ENCODE measurements at places on chromosomes 13 and 19. TPM values are rescaled to one million over a fixed set of nuclear protein-coding genes. Genes with fewer than 3 reads are reported as not detected.

ZNF135 gene
- polyA plus RNA-seq = 29.9 TPM

DNA sequence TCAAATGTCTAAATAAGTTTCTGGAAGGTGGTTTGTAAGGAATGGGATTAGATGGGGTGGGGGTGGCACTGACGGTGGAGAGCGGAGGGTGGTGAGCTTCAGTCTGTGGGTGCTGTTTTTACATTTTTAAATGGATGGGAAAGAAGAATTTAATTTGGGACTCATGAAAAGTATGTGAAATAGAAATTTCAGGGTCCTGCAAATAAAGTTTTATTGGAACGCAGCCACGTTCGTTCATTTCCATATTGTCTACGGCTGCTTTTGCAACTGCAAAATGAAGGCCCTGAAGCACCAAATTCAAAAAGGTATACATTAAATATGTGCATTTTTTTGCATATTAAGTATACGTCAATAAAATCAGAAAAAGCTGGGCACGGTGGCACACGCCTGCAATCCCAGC lies 9.9 kb downstream of the KANK2 start:
- DNase-seq = no peak

GRCh38 chr13:20227288-20227687 lies 4.8 kb downstream of the GJB6 start:
- no peak for DNase-seq

SAMD4B gene
- polyA plus RNA-seq = 124 TPM

DNA sequence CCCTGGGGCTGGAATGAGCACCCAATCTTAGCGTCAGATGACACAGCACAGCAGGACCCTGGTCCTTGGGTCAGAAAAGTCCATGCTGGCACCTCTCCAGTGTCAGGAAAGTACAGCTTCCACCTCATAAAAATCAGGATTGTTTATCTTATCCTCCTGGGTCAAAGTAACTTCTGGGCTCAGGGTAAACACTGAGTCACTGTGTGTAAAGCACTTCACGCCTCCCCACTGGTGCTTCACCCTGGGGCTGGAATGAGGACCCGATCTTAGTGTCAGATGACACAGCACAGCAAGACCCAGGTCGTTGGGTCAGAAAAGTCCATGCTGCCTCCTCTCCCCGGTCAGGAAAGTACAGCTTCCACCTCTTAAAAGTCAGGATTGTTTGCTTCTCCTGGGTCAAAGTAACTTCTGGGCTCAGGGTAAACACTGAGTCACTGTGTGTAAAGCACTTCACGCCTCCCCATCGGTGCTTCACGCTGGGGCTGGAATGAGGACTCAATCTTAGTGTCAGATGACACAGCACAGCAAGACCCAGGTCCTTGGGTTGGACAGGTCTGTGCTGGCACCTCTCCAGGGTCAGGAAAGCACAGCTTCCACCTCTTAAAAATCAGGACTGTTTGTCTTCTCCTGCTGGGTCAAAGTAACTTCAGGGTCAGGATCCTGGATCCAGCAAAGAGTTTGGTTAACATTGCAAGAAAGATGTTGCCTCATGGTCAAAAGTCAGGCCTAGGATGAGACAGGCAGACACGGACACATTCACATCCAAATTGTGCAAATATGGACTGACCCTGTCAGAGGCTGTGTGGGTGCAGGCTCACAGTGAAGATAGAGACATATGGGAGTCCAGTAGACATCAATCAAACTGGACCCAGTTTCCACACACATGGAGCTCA lies 39.2 kb upstream of the CYP2A7 start:
- DNase-seq = no peak

DNA sequence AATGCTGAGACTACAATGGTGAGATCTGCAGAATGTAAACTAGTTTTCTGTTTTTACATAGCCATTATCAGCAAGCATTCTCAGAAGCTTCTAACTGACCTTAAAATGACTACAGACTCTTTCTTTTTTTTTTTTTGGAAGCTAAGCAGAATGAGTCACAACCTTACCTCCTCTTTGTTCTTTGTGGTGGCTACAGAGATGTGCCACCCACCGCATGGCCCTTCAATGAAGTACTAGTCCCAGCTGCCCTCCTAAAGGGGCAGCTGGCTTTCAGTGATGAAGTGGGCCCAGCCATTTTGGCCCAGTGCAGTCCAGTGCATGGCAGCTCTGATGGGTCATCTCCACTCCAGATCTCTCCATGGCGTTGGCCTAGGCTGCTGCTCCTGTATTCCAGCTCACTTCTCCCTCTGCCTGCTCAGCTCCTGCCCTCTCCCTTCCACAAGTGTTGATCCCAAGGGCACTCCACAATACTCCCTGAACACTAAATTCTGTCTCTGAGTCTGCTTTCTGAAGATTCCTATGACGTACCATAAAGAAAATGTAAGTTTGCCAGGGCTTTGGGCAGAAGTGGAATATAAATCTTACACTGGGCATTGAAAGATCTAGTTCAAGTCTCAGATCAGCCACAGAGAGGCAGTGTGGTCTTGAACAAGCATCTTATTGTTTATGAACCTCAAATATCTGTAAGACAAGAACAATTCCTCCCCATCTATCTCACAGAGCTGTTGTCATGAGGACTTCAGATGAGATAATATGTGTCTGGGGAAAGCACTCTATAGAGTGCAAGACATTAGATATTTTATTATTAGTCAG lies 85.6 kb downstream of the RXFP2 start:
- no peak for DNase-seq

GRCh38 chr19:5083547-5083965 lies 114.6 kb downstream of the KDM4B start:
- no peak for DNase-seq

GRCh38 chr13:75947448-75947847 lies 311.3 kb downstream of the LMO7 start:
- DNase-seq = no peak

KRTDAP gene
- 0.48 TPM for polyA plus RNA-seq

DNA sequence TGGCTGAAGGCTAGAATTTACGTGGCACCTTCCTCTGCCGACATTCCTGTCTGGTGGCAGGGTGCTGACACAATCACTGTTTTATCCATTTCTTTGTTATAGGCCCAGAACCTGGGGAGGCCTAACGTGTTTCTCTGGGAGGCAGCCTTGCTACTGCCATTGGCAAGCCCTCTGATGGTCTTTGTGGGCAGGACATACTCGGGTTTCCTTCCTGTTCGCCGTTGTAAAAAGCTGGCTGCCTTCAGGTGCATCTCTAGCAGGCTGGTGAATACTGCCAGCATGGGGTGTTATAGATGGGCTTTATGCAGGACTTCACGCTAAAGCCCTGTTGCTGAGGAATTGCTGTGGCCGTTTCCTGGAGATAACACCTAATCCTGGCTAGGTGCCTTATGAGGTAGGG lies 28.1 kb downstream of the B3GLCT start:
- no peak for DNase-seq

CABP5 gene
- polyA plus RNA-seq = not detected

ACP7 gene
- polyA plus RNA-seq = 0.29 TPM

GRCh38 chr19:18167975-18168645 lies 5.5 kb upstream of the IFI30 start:
- no peak for DNase-seq

GRCh38 chr19:45864629-45865082 lies 530 bp downstream of the FOXA3 start:
- DNase-seq = no peak

GRCh38 chr13:22187329-22187728 lies 516.5 kb downstream of the FGF9 start:
- no peak for DNase-seq

DNA sequence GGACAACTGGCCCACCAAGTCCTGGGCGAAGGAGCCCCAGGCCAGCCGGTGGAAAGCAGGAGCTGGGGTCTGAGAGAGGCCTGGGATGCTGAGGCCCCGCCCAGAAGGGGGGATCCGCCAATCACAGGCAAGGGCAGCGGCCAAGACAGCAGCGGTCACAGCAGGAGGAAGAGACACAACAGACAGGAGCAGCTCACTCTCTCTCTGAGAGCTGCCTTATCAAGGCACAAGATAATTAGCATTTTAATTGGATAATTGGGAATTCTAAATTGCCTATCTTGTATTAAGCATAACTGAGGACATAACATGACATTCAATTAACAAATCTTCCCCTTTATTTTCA lies 46.2 kb downstream of the CEBPG start:
- no peak for DNase-seq

SIGLEC7 gene
- polyA plus RNA-seq = 0.43 TPM

WDR83 gene
- 27.8 TPM for polyA plus RNA-seq

GRCh38 chr13:53873558-53873957 lies 844.9 kb downstream of the OLFM4 start:
- DNase-seq = no peak

HCN2 gene
- polyA plus RNA-seq = 0.27 TPM

DNA sequence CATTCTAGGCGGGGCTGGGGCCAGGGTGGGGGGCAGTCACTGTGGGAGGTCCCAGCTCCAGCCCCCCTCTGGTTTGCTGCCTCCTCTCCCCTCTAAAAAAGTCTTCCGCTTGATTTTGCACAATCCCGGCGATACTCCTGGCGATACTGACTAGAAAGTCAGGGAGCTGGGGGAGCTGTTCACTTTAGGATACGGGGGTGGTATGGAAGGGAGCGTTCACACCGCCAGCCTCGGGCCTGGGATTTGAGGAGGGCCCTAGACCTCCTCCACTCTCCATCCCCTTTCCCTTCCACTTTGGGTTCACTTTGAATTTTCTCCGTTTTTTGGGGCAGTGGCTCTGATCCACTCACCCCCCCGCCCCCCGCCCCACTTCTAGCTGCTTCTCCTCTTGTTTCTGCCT lies 35.0 kb downstream of the KEAP1 start:
- DNase-seq = no peak

SIGLEC5 gene
- polyA plus RNA-seq = 0.26 TPM

GRCh38 chr13:40060296-40061007 lies 405.0 kb downstream of the COG6 start:
- no peak for DNase-seq

- DNase-seq = no peak
These were observed 3.8 kb upstream of the ZNF626 start for GRCh38 chr19:20664901-20665781.

SRRM5 gene
- polyA plus RNA-seq = 0.48 TPM

DNA sequence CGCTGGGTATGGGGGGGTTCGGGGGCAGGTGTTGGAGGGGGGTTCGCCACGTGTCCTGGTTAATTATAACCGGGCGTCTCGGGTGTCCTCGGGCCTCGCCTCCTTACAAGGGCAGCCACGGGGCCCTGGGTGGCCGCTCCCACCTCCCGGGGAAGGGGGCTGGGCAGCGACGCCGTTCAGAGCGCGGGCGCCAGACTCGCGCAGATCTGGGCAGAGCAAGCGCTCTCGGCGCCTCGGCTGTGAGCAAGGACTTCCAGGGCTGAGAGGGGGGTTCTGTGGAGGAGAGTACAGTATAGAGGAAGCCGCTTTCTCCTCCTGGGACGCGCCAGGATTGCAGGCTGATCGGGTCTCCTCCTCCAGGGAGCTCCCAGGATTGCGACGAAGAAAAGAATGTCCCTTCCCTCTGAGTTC lies 1.0 kb upstream of the CKM start:
- no peak for DNase-seq

SIAH3 gene
- polyA plus RNA-seq = 0.89 TPM

DNA sequence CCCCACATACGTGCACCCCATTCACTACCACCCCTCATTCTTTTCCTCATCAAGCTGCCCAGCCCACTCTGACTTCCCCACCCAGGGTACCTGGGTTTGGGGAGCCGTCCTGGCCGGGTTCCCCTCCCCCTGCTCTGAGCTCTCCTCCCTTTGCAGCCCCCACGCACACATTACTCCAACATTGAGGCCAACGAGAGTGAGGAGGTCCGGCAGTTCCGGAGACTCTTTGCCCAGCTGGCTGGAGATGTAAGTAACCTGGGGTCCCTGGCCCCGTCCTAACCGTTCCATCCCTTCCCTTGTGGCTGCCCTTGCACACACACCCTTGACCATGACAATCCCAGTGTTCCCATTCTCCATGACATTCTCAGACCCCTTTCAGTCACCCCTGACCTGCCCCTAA lies 2.6 kb downstream of the CAPNS1 start:
- no peak for DNase-seq

KLK8 gene
- polyA plus RNA-seq = 2.8 TPM

DNA sequence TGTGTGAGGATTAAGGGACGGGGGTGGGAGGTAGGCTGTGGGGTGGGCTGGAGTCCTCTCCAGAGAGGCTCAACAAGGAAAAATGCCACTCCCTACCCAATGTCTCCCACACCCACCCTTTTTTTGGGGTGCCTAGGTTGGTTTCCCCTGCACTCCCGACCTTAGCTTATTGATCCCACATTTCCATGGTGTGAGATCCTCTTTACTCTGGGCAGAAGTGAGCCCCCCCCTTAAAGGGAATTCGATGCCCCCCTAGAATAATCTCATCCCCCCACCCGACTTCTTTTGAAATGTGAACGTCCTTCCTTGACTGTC lies 5.5 kb downstream of the FOSB start:
- no peak for DNase-seq

CGB1 gene
- polyA plus RNA-seq = not detected

- DNase-seq = no peak
These were observed 7.5 kb downstream of the KPNA3 start for GRCh38 chr13:49784886-49785570.

SBSN gene
- polyA plus RNA-seq = not detected

GRCh38 chr19:41753936-41754529 lies 1.3 kb upstream of the CEACAM6 start:
- DNase-seq = peak; percentile 2

KIR2DL4 gene
- polyA plus RNA-seq = not detected

Data from renal pelvis (tissue), 12 donors.